Activated naive CD4-positive, alpha-beta T cell treated with anti-CD3 and anti-CD28 coated beads, Interleukin-2, amount 50 U/mL, for 16 hours (primary cell): ENCODE measurements at places on chromosomes 12 and 14.

GRCh38 chr12:40063414-40063813 is 42.5 kb downstream of the SLC2A13 start:
- DNase-seq = no peak

- DNase-seq = peak; percentile 29
Observed at GRCh38 chr14:104724407-104724980, 465 bp downstream of the ADSS1 start.

DNA sequence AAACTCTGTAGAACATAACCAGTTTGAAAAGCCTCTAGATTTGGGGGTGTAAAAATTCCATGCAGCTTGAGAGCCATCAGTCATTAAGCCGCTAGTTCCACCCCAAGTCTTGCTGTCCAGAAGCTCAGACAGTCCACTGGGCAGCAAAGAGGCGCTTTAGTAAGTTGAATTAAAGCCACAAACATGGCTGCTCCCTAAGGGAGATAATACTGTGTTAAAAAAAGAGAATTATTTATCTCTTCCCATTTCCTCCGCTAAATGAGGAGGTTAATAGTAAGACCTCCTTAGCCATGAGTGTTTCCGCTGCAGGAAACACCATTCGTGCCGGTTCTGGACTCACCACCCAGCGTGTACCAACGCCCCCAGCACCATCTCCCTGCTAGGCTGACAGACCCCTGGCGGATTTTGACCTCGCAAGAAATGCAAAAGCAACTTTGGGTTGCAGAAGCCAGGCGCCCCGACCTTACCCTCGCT is 536 bp downstream of the TM7SF3 start:
- no peak for DNase-seq

- no peak for DNase-seq
Observed at GRCh38 chr12:19972325-19973288, 395.7 kb upstream of the PDE3A start.

GRCh38 chr12:52907092-52907810 is 2.4 kb upstream of the KRT8 start:
- no peak for DNase-seq

GRCh38 chr14:75299059-75299458 is 20.4 kb downstream of the FOS start:
- no peak for DNase-seq

GRCh38 chr12:99983456-99984258 is 1.1 kb downstream of the ANKS1B start:
- DNase-seq = no peak

DNA sequence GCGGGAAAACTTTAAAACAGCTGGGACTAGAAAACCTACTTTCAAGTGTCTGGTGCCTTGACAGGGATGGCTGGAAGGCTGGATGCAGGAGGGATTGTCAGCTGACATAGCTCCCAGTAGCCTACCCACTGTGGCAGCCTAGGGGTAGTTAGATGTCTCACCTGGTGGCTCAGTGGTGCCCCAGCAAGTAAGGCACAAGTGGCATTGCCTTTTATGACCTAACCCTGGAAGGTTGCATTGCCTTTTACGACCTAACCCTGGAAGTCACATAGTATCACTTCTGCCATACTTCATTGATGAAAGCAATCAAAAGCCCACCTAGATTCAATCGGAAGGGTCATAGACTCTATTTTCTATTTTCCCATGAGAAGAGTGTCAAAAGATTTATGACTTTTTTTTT is 724.7 kb upstream of the TBX3 start:
- DNase-seq = no peak

DNA sequence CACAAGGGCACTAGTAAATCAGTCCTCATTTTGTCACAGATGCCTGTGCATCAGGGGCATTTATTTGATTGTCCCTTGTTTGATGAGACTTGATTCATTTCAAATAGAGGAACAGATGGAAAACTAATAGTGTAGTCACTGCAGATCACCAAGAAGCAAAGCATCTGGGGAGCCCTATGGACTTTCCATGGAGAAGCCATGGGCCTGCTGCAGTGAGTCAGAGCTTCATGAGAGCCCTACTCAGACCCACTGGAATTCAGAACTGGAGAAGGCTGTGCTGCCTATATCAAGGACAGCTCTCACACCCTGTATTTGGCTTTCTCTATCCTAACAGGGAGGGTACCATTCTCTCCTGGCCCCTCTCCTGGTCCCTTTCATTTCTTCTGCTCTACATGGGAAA is 126.2 kb downstream of the GRIP1 start:
- DNase-seq = no peak

- no peak for DNase-seq
Observed at GRCh38 chr12:2982361-2982760, 23.2 kb downstream of the TEAD4 start.

- peak; percentile 70 for DNase-seq
Observed at GRCh38 chr14:21024585-21025370, at the start of gene NDRG2. NDRG2 (minus strand) TSS chr14:21025061; CDS start chr14:21023315, 1,746 bp downstream.

GRCh38 chr14:85583380-85583779 is 53.4 kb downstream of the FLRT2 start:
- DNase-seq = no peak

DNA sequence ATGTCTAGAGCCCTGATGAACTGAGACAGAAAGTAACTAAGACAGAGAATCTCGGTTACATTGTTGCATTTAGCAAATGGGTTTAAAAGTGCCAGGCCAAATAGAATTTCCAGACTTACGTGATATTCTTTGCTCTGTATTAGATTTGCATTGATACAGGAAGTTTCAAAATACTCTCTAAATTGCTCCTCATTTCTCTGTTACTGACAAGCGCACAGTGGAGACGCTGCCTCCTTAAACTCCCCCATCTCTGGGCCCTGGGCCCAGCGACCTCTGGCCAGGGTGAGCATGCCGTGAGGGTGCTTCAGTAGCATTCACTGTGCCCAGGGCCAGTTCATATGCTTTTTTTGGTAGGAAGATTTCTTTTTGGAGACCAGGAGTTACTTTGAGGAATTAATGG is 22.9 kb upstream of the EVL start:
- no peak for DNase-seq

- DNase-seq = no peak
Observed at GRCh38 chr14:38868399-38869290, 234.4 kb downstream of the SEC23A start.

DNA sequence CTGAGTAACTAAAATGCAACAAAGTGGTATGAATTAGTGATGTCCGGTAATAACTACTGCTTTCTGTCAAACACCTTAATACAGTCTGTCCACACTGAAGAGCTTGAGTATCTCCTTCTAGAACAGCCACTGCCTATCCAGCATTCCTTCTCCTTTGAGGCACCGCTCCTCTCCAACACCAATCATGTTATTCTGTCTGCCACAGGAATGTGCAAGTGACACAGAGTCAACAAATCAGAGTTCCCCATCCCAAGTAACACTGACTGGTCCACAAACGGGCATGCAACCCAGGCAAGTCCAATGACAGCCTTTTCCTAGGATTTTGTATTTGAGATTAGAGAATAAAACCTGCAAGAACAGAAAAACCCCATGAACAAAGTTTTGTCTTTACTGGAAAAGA is 3.8 kb downstream of the GXYLT1 start:
- no peak for DNase-seq

DNA sequence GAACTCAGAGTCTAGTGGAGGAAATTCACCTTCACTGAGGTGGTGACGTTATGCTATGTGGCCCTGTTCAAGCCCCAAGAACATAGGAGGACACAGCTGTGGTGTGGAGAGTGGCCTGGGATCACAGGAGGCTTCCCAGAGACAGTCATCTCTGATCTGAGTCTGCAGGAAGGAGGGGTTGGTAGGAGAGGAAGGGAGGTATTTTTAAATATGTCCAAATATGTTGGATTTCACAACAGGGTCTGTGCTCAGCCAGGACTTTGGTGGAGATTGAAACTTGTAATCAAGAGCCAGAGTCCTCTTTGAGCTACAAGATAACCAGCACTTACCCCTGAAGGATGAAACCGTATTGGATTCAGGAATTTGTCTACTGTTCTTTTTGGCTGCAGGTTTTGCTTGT is 26.4 kb upstream of the MED13L start:
- DNase-seq = no peak

GRCh38 chr14:97943619-97944018 is 1146.4 kb downstream of the VRK1 start:
- DNase-seq = peak; percentile 28

DNA sequence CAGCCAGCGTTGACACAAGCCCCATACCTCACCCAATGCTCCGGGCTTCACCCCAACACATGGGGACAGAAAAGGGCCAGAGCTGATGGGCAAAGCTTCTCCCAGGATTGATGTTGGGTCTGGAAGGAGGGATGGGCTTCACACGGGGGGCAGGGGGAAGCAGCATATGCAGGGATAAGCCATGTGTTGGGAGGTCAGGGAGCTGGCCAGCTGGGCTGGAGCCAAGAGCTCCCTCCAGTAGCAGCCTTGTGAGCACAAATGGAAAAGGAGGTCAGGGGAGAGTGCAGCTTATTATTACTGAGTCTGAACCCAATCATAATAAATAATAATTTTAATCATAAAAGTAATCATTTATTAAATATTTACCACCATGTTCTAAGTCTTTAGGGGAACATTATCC is 9.3 kb downstream of the PLEKHD1 start:
- DNase-seq = no peak

GRCh38 chr12:12725956-12726554 is 8.9 kb downstream of the CDKN1B start:
- DNase-seq = no peak

- DNase-seq = no peak
Observed at GRCh38 chr12:50390316-50390741, 6.1 kb downstream of the FAM186A start.

DNA sequence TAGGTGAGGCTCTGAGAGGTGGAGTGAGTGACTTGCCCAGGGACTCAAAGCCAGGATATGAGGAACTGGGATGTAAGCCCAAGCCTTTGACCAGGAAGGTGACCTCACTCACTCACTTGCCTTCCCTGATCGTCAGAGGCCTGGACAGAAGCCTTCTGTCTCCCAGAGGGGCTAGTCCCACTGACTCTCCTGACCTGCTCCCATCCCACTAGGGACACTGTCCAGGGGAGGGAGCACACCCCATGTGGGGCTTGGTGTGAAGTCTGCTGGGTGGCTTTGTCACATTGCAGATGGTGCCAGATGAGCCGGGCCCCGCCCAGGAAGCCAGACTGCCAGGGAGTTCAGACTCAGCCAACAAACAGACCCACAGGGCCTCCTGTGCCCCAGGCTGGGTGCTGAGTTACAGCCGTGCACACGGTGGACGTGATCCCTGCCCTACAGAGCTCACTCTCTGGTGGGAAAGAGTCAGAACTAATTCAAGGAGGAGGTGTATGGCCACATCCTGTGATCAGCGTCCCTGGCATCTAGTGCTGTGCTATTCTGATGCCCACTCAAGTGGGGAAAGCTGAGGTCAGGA is 28.3 kb downstream of the MMAB start:
- DNase-seq = no peak

DNA sequence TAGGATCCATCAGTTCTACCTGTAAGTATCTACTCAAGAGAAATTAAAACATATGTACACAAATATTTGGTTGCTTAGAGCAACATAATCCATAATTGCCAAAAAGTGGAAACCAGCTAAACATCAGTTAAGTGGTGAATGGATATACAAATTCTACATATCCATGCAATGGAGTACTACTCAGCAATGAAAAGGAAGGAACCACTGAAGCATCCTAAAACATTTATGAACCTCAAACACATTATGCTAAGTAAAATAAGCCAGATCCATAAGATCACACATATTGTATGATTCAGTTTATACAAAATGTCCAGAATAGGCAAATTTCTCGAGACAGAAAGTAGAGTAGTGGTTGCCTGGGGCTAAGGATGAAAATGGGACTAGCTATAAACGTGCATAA is 8.4 kb upstream of the ARHGAP5 start:
- DNase-seq = no peak

DNA sequence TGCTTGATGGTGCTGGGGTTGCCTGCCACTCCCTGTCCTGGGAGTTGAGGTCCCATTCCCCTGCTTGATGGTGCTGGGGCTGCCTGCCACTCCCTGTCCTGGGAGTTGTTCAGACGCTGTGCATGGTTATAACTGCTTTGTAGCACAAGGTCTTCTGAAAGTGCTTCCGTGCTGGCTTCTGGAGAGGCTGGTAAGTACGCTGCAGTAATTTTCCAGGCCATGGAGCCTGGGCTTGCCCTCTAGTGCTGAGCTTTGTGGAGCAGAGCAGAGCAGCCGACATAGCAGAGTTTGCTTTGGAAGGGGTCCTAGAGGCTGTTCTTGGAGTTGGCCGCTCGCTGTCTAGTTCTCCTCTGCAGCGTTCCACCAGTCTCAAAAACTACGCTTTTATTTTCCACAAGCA is 6.3 kb downstream of the B4GALNT3 start:
- no peak for DNase-seq

- DNase-seq = no peak
Observed at GRCh38 chr12:121490401-121491281, 90.2 kb downstream of the KDM2B start.

GRCh38 chr12:96028538-96028937 is 6.8 kb downstream of the LTA4H start:
- no peak for DNase-seq

DNA sequence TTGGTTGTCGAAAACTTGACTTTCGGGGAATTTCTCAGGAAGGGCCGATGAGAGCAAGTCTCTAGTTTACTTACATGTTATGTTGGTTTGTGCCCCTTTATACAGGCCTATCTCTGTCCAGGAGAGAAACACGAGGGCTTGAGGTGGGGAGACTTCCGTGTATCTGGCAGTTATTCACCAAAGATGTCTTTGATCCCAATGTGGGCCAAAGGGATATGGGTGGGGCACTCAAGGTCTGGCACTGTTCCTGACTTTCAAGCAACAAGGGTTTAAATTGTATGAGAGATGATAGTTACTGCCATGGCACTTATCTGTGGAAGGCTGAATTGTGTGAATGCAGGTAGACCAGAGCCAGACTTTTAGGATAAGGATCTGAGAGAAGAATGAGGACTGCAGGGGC is 137.2 kb upstream of the DHRS4 start:
- DNase-seq = no peak

DNA sequence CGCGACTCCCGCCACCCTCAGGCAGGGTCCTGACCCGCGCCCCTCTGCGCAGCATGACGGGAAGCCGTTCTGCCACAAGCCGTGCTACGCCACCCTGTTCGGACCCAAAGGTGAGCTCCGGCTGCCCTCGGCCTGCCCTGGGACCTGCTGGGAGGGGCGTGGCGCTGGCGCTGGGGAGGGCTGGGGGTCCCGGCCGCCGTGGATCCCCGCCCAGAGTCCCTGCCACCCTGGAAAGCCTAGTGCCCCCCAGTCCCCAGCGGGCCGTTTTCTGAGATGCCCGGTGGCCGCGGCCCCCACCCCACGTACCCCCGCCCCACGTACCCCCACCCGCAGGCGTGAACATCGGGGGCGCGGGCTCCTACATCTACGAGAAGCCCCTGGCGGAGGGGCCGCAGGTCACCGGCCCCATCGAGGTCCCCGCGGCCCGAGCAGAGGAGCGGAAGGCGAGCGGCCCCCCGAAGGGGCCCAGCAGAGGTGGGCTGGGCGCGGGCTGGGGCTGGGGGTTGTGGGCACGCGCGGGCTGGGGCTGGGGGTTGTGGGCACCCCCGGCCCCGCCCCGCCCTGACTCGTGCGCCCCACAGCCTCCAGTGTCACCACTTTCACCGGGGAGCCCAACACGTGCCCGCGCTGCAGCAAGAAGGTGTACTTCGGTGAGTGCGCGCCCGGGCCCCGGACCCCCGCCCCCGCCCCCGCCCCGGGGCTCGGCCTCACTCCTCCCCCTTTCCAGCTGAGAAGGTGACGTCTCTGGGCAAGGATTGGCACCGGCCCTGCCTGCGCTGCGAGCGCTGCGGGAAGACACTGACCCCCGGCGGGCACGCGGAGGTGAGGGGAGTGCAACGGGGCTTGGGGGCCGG is 4.0 kb downstream of the CRIP2 start:
- no peak for DNase-seq
